Activated CD4-positive, alpha-beta T cell treated with anti-CD3 and anti-CD28 coated beads, Interleukin-2, Interleukin-6, amounts not matched to agents 100 ng/mL and 50 ng/mL, durations not matched to agents 16 hours and 8 hours (primary cell): ENCODE measurements at places on chromosomes 6 and 20.
A peak's percentile ranks its signal among the peaks of the same experiment; 100 is the strongest.

GRCh38 chr20:46122071-46122470 lies 4.0 kb downstream of the CD40 start:
- no peak for DNase-seq

DNA sequence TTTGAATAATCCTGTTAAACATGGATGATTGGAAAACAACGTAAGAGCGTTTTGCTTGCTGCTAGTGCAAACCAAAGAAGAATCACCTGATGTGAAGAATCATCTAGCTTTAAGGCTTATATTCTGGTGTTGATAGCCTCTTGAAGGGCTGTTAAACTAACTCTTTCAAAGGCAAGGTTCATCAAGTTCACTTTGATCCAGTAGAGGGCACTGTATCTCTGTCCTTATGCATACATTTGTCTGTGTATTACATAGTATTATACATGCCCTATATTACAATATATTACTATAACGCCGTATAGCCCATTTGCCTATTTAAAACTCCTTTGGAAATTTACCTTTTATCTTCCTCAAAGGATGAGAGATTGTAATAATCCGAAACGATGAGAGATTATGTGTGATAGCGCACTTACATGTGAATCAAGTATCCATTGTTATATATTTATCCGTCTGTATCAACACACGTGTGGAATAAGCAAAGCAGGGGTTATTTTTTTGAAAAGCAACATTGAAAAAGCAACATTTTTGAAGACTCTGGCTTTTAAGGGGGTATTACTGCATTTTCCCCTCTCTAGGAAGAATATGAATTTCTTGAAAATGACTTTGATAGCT lies 50.8 kb upstream of the NRN1 start:
- DNase-seq = peak; percentile 47

- no peak for DNase-seq
These were observed 478.3 kb downstream of the FRK start for GRCh38 chr6:115582386-115582785.

GRCh38 chr20:58096880-58097423 lies 131.5 kb downstream of the ANKRD60 start:
- DNase-seq = no peak

DNA sequence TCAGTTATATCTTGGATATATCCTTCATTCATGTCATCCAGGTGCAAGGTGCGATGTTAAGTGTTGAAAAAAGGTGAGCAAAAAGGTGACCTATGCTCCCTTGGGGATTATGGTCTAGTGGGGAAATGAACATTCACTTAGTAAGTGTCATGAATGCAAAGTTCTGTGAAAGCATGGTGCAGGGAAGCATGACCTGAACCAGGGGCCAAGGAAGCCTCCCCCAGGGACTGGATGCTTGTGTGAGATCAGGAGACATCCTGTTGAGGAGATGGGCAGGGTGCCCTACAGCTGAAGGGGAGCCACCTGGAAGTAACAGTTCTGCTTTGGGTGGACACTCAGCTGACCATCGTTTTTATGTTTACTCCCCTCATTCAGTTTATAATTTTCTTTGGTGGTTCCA lies 179.5 kb downstream of the SYNDIG1 start:
- DNase-seq = no peak

GRCh38 chr6:93424303-93425064 lies 5.1 kb upstream of the EPHA7 start:
- no peak for DNase-seq

DNA sequence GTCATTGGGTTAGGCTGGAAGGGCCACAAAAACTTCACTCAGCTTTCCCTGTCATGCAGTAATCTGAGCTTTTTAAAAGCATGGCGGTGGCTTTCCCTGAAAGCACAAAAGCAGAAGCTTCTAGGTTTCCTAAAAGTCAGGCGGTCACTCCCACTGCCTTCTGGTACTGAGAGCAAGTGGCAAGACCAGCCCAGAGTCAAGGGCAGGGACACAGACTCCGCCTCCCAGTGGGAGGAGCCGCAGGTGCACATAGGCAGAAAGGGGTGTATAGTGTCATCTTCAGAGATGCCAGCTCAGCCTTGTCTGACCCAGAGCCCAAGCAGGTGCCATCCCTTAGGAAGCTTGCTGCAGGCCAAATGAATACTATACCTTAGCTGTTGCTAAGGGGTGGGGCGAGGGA lies 18.0 kb upstream of the PACSIN1 start:
- DNase-seq = no peak

- DNase-seq = no peak
These were observed 47.1 kb upstream of the RNF8 start for GRCh38 chr6:37306624-37307222.
